ENCODE measurements at places on chromosomes 3 and 15.

DNA sequence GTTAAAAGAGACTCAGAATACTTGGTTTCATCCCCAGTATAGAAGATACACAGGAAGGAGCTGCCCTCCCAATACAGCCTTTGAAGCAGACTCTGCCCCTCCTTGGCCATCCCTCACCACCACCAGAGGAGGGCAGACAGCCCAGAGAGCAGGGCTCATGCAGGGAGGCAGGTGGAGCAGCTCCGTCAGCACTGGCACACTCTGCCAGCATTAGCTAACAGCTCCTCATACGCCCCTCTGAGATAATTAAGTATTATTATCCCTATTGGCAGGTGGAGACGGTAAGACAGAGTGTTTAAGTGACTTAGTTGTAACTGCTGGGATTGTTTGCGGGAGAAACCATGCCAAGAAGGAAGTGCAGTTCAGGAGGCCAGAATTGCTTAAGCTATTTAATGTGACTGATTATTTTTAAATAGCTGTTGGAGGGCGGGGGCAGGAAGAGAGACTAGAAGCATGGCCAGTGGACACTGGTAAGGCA is 434.0 kb downstream of the EPHB1 start:
- DNase-seq = peak; percentile 42

- no peak for DNase-seq
Observed at GRCh38 chr15:48928877-48929538, 34.7 kb downstream of the SHC4 start.

DNA sequence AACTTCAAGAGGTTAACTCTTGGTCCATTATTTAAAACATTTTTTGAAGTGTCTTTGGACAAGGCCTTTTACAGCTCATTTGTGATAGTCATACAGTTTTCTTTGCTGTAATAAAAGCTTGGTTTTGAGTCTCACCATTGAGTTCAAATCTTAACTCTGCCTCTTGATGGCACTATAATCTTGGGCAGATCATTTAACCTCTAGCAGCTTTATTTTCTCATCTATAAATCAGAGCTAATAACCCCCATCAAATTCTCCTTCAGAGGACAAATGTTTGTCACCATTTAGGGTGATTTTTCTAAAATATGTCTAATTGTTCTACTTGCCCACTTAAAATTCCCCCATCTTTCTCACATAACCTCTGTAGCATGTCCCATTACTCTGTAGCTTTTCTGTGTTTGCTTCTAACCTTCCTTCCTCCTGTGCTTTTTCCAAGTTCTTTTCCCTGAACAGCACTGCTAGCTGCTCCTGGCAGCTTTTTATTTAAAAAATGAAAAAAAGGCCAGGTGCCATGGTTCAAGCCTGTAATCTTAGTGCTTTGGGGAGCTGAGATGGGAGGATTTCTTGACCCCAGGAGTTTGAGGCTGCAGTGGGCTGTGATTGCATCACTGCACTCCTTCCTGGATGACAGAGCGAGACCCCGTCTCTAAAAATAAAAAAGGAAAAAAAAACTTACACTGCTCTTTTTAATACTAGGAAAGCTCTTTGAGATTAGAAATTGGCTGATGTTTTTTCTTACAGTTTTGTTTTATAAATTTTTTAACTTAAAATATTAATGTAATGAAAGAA is 28.5 kb downstream of the UBE2E1 start:
- DNase-seq = no peak

DNA sequence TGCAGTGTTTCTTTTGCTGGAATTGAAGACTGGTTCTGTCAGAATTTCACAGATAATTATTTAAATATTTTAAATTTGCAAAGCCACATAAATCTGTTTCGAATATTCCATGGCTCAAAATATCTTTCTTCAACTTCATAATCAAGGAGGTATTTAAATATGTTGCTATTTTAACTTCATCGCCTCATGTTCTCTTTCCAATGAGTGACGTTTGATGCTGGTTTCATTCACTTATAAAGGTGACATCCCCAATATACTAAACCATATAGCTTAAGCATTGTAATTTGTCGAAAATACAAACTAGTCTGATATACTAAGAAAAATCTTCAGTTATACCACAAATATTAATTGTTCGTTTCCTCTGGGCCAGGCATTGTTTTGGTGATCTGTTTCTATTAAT is 22.5 kb downstream of the MBNL1 start:
- DNase-seq = no peak

DNA sequence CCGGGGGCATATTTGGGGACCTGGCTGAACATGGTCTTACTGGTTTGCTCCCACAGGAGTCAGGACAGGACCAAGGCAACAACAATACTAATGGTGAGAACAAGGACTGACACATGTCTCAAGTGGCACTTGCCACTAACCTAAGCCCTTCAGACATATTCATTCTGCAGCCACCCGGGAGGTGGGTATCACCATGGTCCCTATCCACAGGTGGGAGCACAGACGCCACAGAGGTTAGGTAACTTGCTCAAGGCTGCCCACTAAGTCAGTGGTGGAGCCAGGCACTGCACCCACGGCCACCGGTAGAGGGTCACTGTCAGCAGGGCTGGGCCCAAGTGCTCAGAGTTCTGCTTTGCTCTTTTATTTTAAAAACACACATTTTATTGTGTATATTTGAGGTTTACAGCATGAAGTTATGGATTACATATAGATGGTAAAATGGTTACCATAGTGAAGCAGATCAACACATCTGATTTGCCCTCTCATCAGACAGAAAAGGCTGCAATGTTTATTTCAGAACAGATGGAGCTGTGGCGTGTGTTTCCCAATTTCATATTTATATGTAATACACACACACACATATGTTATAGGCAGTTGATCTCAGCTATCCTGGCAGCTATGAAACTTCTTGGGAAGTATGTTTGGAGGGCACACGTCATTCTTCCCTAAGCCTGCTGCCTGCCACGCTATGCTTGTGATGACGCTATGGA is 30.0 kb upstream of the SLC41A3 start:
- DNase-seq = no peak

DNA sequence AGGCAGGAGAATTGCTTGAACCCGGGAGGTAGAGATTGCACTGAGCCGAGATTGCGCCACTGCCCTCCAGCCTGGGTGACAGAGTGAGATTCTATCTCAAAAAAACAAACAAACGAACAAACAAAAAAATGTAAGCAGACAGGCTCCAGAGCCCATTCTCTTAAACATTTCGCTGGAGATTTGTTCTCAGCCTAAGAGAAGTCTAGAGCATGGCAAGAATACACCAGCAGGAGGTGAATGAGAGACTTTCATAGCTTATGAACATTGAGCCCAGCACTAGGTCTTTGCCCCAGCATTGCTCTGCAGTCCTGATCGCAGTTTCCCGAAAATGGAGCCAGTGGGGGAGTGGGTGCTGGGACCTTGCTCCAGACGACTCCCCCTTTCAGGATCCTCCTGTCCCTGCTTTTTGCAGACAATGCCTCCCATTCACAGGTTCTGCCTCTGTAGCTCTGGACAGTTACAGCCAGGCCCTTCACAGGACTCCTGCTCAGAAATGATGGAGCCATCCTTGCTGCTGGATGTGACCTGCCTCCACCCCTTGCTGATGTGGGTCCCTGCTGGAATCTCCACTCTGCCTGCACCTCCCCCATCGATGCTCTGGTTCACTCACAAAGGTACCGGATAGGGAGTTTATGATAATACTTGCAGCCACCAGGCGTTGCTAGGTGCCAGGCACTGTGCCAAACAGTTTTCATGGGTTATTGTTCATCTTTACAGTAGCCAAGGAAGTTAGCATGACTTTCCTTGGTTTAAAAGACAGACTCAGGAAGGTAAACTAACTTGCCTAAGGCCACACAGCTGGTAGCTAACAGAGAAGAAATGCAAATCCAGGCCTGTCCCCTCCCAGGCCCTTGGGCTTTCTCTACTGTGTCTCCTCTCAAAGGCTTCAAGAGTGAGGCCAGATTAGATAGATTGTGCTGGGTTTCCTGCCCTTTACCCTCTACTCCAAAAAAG is 329.7 kb upstream of the TLE3 start:
- DNase-seq = no peak

DNA sequence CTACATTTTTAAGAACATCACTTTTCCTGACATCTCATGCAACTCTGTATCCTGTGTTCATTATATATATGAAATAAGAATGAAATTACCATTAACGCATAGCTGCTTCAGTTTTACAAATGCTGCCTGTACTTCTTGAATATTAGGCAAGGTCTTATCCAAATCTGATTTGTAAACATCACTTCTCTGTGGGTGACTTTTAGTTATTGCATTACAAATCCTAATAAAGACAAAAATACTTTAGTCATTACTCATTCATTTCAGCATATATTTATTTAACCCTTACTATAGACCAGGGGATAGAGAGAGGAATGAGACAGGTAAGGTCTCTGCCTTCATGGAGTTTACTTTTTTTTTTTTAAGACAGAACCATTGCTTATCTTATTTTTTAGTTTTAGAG is 36.8 kb downstream of the MTMR10 start:
- no peak for DNase-seq

DNA sequence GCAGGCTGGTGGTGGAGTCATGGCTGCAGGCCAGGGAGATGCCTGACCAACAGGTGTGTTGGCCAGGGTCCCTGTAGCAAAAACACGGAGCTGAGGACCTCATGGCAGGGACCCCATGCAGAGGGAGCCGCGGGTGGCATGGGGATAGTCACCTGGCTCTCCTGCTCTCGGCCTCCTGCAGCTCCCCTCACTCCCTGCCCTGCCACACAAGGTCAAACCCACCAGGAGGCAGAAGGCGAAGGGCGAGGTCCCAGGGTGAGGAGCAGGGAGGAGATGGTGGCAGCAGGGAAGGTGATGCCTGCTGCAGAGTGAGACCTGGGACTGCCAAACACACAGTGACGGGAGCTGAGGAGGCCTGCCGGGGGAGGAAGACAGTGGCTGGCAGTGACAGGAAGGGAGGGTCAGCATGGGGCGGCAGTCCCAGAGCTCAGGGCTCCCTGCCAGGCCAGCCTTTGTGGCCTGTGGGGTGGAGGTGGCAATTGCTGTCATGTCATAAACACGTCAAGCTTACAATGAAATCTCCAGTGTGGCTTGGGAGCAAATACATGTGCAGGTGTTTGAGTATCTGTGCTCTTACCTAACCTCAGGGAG is 144.3 kb downstream of the TJP1 start:
- no peak for DNase-seq

- DNase-seq = no peak
Observed at GRCh38 chr3:44206862-44207652, 34.6 kb upstream of the TOPAZ1 start.

DNA sequence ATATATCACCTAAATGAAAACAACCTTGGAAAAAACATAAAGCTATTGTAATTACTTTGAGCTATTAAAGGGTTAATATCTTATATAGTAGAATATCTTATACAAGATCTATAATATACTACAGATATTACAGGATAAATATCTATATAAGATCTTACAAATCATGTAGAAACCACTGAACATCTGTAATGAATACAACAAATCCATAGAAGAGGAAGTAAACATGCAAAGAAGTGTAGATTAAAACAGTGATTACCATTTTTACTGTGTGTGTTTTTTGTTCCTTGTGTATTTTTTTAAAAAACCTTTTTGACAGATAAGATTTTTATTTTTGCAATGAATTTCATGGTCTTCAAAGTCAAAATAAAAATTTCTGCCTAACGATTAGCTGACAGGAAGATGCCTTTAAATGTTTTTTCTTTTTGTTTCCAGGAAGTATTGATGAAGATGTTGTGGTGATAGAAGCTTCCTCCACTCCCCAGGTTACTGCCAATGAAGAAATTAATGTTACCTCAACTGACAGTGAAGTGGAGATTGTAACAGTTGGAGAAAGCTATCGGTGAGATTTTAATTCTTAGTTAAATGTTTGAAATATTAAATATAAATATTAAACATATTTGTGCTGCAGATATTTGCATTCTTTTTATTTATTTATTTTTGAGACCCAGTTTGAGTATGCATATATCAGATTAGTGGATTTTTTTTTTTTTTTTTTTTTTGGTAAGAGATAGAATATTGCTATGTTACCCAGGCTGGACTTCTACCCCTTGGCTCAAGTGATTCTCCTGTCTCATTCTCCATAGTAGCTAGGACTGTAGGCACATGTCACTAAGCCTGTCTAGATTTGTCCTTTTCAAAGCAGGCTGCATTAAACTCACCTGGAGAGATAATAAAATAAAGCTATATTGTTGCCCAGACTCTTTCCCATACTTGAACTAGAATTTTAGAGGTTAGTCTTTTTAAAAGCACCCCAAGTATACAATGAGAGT is 52.8 kb upstream of the CCNB2 start:
- no peak for DNase-seq

DNA sequence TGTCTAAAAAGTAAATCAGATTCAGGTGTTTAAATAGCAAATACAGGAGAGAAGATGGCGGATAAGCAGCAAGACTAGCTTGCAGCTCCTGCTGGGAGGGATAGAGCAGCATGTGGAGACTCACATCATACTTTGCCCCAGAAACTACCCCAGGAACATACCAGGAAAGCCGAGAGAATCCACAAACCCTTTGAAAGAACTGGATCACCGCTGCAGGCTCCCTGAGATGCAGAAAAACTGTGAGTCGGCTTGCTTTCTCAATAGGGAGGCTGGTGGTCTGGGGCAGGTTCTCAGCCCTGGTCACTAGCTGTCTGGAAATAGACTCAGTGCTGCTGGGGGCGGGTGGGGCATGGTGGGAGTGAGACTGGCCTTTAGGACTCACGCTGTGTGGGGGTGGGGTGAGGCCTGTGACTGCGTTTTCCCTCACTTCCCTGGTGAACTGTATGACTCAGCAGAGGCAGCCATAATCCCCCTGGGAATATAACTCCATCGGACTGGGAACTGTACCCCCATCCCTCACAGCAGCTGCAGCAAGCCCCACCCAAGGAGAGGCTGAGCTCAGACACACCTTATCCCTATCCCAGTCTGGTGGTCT is 142.8 kb downstream of the CNTN6 start:
- DNase-seq = no peak

DNA sequence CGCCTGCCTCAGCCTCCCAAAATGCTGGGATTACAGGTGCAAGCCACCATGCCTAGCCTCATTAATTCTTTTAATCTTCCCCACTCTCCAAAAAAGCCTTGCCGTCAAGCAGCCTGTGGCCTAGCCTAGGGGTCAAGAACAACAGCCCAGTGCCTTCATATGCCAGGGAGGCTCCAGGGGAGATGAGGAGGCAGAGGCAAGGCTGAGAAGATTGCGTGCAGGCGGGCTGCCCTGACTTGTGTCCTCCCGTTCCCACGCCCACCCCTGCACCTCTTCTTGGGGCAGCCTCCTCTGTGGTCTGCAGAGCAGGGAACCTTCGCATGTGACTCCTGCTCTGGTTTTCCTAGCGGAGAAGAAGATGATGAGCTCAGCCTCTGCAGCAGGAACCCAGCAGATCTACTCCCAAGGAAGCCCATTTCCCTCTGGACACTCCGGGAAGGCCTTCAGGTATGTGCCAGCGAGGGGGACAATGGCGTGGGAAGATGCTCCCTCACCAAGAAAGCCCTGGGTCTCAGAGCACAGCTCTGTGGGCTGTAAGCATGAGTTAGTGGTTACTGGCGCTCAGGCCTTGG is 118.5 kb upstream of the ABHD17C start:
- DNase-seq = no peak

- DNase-seq = no peak
Observed at GRCh38 chr3:32419742-32420125, 28.1 kb downstream of the CMTM7 start.

- DNase-seq = no peak
Observed at GRCh38 chr3:64224826-64225610, at the start of gene PRICKLE2. TSS of gene PRICKLE2 (minus strand) at chr3:64225466. CDS start at chr3:64198927, 26,539 bp downstream.
